H9 (cell line): ENCODE measurements at places on chromosomes 11 and 22. TPM values are rescaled to one million over a fixed set of nuclear protein-coding genes. Genes with fewer than 3 reads are reported as not detected.

DNA sequence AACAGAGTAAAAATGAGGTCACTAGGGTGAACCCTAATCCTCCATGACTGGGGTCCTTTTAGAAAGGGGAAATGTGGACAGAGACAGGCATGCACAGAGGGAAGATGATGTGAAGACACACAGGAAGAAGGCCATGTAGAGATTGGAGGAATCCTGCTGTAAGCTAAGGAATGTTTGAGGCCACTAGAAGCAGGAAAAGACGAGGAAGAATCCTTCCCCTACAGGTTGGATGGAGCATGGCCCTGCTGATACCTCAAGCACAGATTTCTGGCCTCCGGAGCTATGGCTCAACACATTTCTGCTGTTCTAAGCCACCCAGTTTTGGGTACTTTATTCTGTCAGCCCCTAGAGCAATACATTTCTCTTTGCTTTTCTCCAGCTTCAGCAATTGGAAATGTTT lies 486.9 kb downstream of the MIAT start:
- no peak for DNase-seq

TYR gene
- total RNA-seq: not detected in 2 replicates

ARHGAP42 gene
- 35.5 and 39.1 TPM in 2 replicates for total RNA-seq

MPPED1 gene
- total RNA-seq: 0.18 and 0.28 TPM in 2 replicates

SLC22A9 gene
- total RNA-seq: not detected in 2 replicates

MIOX gene
- total RNA-seq: 1.4 and 1.5 TPM in 2 replicates

ASCL2 gene
- 0.35 TPM in 2 replicates for total RNA-seq
